ENCODE measurements at places on chromosomes 1 and 21.

- no peak for DNase-seq
These were observed 310.3 kb downstream of the MATN1 start for GRCh38 chr1:30413111-30413440.

- no peak for DNase-seq
These were observed 418.1 kb downstream of the ADGRL2 start for GRCh38 chr1:82218846-82219245.

GRCh38 chr21:45742247-45742646 is 98.7 kb downstream of the PCBP3 start:
- DNase-seq = no peak

DNA sequence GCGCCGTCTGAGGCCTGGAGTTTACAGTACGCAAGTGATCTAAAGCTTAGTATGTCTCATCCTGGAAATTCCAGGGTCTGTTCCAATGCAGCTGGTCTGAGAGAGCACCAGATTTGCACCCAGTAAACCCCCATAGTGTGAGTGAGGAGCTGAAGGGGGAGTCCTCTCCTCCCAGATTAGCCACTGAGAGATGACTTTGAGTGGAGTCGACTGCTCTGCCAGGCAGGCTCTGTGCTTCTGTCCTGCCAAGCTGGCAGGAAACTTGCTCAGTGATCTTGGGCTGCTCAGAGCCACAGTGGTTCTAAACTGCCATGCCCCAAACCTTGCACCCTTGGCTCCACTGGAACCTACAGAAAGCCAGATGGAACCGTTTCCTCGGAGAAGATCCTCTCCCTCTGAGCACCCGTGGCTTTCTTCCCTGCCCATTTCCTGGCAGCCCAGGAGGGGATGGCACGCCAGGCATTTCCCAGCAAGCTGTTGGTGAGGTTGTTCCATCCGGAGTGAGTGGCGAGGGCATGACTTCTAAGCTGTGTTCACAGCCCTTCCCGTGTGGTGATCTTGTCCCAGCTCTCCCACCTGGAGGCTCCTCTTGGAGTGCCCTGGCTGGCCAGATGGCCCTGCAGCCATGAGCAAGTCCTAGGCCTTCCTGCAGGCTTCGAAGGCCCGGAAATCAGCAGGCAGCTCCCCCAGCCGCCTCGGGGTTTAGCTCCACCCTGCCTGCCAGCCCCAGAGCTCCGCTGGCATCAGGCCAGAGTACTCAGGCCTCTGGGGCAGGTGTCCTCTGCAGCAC is 125.9 kb upstream of the VAMP3 start:
- DNase-seq = no peak

- peak; percentile 20 for DNase-seq
These were observed 200.7 kb downstream of the CHRM3 start for GRCh38 chr1:239587066-239587465.

DNA sequence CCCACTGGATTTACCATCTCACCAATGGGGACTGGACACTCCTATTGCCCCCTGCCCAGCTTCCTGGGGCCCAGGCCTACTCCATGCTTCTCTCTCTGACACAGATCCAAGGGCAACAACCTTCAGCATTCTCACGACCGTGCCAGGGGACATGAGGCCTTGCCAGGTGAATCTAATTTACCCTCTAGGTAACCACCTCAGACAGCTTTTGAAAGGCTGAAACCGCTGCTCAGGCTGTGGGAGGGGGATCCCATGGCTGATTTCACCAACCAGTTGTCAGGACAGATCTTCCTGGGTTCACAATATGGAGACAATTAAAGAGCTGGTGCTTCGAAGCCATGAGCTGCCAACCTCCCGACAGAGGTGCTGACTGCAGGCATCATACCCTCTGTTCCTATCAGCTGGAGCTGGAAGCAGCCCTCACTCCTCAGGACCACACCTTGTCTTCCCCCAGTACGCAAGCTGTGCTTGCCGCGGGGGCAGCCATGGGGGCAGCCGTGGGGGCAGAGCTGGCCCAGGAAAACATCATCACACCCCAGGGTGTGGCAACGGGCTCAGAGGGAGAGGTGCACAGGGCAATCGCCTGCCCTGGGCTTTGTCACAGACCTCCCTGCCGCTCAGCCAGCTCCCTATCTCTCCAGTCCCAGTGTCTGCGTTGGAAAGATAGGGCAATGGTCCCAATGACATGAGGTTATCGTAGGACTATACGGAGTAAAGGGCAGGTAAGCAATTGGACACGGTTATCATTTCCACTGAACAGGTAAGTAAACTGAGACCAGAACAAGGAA is 120.2 kb downstream of the DMRTB1 start:
- no peak for DNase-seq

GRCh38 chr1:229657993-229658755 is 32.1 kb downstream of the URB2 start:
- no peak for DNase-seq

GRCh38 chr1:9615316-9616063 is 26.8 kb downstream of the TMEM201 start:
- DNase-seq = peak; percentile 68

DNA sequence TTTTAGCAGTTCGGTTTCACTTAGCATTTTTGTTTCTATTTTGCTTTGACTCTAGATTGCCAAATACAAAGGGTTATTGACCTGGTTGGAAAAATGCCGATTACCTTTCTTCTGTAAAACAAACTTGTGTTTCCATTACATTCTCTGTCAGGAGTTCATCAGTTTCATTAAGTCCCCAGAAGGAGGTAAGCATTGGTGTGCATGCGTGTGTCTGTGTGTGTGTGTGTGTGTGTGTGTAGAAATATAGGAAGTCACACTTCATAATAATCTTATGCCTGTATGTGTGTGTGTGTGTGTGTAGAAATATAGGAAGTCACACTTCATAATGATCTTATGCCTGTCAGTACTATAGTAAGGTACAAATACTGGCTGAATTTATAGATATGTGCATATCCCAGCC is 10.0 kb downstream of the RGSL1 start:
- DNase-seq = no peak
